Mammary epithelial cell (primary cell): ENCODE measurements at places on chromosomes 7 and 10.

DNA sequence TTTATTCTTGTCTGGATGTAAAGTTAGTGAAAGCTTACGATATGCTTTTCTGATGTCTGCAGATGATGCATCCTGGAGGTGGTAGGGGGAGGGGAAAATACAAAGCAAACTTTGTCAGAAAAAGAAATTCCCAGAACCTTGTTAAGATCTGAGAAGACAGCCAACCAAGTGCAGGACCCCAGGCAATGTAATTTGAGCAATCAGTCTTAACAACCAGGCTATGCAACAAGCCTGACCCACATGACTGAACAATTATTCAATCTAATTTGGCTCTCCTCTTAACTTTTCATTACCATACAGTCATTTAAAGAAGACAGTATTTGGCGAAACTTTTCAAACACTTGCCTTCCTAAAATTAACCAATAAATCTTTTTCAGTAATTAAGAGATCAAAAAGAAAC is 74.5 kb downstream of the DNAJC1 start:
- DNase-seq, result peak; percentile 78

DNA sequence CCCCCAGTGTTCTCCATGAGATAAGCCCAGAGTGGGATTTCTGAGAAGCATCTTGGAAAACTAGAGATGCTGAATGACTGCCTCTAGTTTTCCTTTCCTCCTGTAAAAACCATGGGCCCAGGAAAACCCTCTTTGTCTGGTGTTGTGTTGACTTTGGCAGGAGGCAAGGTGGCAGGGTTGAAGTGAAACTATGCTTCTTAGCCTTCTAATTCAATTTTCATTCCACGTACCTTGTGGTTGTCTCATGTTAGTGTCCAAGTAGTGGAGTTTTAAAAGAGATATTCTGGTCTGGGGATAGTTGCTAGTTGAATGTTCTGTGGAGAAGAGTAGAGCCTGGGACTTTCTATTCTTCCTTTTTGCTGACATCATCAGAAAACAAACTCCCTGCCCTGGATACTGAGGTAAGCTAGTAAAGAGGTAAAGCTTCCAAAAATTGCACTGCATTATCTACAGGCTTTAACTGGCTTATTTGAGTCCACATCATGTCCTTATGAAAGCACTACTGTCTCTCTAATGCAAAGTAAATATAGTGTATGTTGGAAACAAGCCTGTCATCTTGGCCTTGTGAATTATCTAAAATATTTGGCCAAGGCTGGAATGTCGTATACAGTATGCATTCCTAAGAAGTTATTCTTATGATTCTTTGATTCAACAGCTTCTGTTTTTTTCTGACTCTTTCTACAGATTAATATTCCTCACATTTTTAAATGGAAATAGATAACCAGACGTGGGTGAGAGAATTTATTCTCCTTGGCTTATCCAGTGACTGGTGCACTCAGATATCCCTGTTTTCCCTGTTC is at the start of gene OR2F2:
Gene OR2F2 (plus strand): TSS at position 708 of the 800 bp plus-strand sequence. CDS start 0 bp downstream, at position 708.
- no peak for DNase-seq

GRCh38 chr10:71727105-71727737 is 7.6 kb upstream of the C10orf105 start:
- no peak for DNase-seq

GRCh38 chr10:16853201-16853600 is 36.0 kb upstream of the RSU1 start:
- DNase-seq, result no peak
